ENCODE measurements at places on chromosomes 2 and 18.

- no peak for DNase-seq
These were observed 961 bp downstream of the RBM43 start for GRCh38 chr2:151260573-151261230.

DNA sequence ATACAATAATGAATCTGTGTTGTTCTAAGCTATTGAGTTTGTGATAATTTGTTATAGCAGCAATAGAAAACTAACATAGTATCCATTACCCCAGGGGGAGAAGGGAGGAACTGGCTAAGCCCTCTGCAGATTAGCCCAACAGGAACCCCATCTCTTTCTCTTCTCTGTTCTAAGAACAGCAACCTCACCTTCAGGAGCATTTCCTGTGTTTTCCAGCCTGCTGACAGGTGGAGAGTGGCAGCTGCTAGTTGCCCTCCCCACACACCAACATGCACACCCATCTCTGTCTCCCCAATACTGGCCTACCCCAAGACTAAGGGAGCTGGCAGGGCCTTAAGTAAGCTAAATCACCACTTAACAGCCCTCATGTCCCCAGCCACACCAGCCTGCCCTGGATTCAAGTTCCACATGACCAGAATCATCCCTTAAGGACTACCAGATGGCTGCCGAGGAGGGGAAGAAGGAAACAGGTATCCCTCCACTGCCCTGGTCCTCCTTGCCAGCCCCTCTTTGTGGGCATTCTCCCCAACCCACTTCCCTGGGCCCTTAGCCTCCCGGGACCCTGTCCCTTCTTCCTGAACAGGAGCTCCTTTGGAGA, 52.8 kb downstream of the TRABD2A start:
- DNase-seq = no peak

DNA sequence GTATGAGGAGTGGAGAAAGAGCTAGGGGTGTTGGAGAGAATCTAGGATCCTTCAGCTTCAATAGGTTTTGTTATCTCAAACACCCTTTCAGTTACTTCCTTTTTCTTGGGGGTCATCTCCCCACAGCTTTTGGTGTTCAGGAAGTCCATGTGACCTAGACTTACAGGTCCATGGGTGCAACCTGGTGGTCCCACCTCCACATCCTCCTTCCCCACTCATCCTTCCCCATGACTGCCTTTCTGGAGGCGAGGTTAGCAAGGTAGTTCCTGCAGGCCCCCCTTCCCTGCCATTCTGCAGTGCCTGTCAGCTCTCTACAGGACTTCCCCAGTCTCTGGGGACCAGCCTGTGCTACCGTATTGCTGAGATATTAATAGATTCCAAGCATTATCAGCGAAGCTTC, 107.6 kb downstream of the TMEM17 start:
- DNase-seq = no peak

DNA sequence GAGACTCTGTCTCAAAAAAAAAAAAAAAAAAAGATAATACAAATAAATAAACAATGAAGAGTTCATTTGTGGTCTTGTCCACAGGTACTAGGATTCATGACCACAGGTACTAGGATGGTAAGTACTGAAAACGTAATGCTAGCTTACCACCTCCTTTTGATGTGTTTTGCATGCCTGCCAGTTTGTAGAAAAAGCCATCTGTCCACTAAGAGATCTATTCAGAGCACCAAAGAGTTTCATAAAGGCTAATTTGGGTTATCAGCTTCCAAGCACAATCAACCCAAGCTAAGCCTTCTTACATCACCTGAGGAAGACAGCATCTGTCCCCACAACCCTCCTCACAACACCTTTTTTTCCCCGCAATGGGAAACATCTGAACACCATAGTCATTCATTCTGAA, 477.2 kb downstream of the ZEB2 start:
- no peak for DNase-seq

DNA sequence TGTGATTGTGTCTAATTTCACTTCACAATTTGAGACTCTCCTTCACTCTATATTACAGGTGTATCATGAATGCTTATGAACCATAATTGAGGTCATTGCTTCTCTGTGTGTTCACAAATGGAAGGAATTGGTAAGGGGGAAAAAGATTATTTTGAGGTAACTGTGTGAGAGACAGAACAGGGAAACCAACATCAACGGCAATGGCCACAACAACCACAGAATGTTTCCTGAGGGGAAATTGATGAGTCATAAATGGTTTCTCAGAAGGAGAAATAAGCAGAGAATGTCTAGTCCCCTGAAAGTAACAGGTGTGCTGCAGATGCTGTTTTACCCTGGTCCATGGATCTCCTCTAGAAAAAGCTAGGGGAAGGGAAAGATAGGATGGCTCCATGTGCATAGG, 361.2 kb upstream of the GALNT5 start:
- no peak for DNase-seq

DNA sequence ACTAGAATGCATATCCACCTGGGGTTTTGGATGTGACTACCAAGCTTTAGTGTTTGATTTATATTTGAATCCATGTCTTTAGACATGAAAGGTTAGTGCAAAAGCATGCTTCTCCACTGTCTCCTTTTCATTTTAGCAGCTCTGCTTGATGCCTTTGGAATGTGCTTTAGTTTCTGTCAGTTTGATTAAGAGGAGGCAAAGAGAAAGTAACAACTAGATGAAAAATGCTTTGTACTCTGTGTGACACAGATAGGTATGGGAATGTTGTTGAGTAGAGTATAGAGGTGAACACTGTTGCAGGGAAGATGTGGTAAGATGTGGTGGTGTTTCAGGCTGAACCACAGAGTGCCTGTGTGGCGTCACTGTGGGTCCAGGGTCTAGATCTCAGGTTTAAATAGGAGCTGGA, 19.8 kb downstream of the PIK3C3 start:
- no peak for DNase-seq

DNA sequence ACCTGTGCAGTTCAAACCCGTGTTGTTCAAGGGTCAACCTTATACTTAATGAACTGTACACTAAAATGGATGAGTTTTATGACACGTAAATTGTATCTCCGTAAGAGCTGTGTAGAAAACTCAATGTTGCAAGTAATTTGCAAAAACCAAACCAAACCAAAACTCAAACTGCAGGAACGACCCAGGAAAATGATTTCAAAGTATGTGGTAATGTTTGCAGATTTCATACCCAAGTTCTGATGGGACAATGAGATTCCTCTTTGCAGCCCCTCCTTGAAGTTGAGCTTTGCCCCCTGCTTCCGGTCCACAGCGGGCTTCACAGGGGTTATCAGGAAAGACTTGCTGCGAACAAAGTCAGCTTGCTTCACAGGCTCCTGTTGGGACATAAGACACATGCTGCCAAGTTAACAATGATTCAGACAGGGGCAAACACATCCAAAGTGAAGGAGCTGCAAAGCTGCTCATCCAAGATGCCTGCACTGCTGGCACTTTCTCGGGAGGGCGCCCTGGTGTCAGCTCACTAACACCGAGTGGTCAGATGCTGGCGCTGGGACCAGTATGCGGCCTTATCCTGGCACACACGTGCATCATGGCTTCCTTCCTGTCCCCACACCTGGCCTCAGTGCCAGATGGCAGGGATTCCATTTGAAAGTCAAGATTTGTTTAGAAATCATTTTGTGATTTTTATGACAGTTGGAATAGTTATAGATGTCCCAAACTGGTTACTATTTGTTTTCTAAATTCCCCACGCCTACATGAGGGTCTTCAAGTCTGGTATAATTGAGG, 65.2 kb upstream of the MGAT4A start:
- no peak for DNase-seq

- no peak for DNase-seq
These were observed 165.2 kb upstream of the EPC2 start for GRCh38 chr2:148479398-148479797.

DNA sequence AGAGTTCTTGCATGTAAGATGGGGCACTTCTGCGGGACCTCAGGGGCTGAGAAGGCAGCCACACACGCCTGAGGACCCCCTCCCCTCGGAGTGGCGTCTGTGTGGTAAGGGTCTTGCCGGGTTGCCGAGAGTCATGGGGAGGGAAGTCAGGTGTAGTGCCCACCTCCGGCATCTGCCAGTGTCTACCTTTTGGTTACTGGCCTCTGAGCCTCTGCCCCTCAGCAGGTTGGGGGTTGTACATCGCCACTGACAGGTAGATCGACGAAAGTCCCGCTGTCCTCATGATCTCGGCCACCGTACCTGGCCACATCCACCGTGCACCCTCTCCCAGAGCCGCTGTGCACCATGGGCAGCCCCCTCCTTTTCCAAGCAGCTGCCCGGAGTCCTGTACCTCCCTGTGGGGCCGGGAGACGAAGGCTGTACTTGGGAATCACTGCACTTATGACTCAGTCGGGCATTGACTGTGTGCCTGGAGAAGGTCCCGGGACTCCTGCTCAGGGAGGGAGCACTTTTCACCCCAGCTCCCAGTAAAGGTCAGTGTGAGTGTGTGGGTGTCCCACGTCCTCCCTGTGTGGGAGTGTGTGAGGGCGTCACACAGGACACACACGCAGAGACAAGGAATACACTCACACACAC, 332.4 kb upstream of the MYT1L start:
- DNase-seq = no peak

DNA sequence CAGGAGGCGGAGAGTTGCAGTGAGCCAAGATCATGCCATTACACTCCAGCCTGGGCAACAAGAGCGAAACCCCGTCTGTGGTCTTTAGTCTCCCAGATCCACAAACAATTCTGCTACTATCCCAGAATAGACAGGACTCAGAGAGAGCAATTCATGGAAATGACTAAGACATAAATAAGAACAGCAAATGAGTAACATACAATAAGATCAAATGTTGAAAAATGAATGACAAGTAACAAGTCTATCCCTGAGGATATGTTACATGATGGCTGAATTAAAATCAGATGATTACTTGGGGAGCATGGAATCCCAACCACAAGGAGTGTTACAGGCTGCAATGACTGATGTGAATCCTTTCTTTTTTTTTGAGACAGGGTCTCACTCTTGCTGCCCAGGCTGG, 10.3 kb downstream of the ARL5A start:
- DNase-seq = no peak

DNA sequence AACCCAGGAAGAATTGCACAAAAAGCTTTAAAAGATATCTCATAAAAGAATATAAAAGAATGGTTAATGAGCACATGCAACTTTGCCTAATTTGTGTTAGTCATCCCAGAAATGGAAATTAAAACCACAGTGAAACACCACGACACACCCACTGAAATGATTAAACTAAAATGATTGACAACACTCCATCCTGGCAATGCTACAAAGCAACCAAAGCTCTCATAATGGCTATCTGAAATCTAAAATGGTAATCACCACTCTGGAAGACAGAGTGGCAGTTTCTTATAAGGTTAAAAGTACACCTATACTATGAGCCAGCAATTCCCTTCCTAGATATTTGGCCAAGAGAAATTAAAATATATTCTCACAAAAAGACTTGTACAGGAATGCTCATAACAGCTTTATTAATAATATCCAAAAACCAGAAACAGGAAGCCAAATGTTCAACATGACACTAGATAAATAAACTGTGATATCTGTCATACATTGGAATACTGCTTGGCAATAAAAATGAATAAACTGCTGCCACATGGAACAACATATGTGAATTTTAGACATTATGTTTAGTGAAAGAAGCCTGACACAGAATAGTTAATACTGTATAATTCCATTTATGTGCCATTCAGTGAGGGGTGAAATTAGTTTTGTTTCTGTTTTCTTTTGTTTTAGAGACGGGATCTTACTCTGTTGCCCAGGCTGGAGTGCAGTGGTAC, 105.3 kb upstream of the BCL2L11 start:
- no peak for DNase-seq

DNA sequence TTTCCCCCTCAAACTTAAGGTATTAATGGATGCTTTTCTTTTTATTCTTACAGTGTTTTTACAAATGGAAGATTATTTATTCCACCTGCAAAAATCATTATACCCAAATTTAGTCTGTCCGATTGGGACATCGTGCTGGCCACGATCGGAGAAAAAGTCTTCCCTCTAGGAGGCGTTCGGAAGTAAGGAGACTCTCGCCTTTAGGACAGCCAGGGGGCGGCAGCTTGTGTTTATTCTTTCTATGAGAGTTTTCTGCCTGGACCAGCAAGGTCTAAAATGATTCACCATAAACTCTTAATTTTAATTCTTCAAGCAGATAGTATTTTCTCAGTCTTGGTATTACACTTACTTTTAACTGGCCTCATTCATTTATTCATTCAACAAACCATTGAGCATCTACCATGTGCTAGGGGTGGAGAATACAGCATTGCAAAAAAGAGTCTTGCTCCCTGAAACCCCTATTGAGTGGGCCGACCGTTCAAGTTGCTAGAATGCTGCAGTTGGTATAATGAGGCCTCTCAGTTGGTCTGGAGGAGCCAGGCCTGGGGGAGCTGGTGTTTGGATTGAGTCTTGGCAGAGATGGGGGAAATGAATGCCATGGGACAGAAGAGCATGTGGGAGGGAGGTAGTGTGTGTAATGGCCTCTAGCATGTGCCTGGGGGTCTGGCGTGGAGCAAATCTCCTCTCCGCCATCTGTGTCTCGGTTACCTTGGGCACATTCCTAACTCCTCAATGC, 38.7 kb downstream of the DCDC2C start:
- DNase-seq = no peak

- DNase-seq = no peak
These were observed 63.8 kb upstream of the GALNT3 start for GRCh38 chr2:165857876-165858275.

DNA sequence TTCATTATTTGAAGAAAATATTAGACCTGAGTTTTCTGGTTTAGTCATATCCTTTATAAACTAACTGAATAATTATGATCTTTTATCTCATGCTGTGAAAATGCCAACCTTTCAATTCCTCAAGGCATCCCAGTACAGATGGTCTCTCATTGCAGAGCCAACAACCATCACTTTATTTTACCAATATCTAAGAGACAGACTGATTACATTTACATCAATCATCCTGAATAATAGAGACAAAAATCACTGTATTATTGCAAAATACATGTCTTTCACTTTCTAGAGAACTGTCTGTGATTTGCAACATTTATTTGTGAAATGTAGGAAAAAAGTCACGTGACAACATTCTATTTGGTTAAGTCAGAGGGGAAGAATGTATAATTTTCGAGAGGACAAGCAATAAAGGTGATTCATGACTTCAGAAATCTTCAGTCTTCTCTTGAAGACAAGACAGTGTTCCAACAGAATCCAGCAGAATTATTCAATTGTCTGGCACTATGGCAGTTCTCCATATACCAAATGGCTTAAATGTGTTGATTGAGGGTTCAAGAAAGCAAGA, 503.6 kb upstream of the SYT4 start:
- DNase-seq = no peak

DNA sequence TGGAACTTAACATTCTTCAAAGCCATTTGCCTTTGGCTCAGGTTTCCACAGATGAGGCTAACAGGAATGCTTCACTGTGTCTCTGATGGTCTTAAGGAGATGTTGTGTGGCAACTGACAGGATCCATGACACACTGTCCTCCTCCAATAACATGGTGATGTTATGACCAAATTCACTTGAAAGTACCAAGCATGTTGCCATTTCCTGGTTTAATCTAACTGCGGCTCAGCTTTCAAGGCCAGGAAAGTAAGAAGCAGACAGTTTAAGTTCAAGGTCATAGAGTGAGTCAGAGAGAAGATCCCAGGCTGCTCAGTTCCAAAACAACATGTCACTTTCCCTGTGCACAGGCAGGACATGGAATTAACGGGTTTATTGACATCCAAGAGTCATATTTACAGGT, 513.6 kb downstream of the STK39 start:
- DNase-seq = no peak

- no peak for DNase-seq
These were observed 4.8 kb upstream of the GPR17 start for GRCh38 chr2:127641133-127641532.

Data from CD4-positive, alpha-beta T cell treated with Interferon gamma for 1 hour (primary cell).